ENCODE measurements at places on chromosomes 2 and 18.

- no peak for DNase-seq
Measured at GRCh38 chr2:182132605-182133004, 147.0 kb downstream of the PPP1R1C start.

DNA sequence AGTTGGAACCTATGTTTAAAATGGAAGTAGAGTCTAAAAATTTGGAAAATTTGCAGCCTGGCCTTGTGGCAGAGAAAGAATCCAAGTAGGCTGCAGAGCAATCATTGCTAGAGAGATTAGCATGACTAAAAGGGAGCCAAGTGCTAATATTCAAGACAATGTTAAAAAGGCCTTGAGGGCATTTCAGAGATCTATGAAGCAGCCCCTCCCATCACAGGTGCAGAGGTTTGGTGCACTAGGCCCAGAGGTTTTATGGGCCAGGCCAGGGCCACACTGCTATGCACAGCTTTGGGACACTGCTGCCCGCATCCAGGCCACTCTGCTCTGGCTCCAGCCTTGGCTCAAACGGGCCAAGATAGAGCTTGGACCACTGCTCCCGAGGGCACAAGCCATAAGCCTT, 6.7 kb upstream of the IL1A start:
- no peak for DNase-seq

GRCh38 chr18:39348757-39349156, 1783.2 kb upstream of the CELF4 start:
- no peak for DNase-seq

GRCh38 chr2:197514754-197515153, 1.1 kb upstream of the MOB4 start:
- no peak for DNase-seq

- DNase-seq = no peak
Measured at GRCh38 chr18:13359210-13359609, 140.7 kb downstream of the LDLRAD4 start.

DNA sequence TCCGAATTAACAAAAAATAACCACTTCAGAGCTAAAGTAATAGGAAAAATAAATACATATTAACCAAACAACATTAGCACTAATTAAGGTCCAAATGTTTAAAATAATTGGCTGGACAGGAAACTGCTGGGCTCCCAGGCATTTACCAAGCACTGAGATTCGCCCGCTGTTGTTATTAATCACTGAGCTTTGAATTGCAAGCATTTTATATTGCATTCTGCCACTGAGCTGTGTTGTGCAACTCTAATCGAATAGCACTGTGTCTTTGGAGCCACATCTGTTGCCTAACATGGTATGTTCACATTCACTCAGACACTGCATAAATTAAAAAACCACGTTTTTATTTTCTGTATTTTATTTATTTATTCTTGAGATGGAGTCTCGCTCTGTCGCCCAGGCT, 88.9 kb downstream of the SOWAHC start:
- no peak for DNase-seq

- DNase-seq = no peak
Measured at GRCh38 chr2:217481577-217481976, 521.2 kb downstream of the TNS1 start.

DNA sequence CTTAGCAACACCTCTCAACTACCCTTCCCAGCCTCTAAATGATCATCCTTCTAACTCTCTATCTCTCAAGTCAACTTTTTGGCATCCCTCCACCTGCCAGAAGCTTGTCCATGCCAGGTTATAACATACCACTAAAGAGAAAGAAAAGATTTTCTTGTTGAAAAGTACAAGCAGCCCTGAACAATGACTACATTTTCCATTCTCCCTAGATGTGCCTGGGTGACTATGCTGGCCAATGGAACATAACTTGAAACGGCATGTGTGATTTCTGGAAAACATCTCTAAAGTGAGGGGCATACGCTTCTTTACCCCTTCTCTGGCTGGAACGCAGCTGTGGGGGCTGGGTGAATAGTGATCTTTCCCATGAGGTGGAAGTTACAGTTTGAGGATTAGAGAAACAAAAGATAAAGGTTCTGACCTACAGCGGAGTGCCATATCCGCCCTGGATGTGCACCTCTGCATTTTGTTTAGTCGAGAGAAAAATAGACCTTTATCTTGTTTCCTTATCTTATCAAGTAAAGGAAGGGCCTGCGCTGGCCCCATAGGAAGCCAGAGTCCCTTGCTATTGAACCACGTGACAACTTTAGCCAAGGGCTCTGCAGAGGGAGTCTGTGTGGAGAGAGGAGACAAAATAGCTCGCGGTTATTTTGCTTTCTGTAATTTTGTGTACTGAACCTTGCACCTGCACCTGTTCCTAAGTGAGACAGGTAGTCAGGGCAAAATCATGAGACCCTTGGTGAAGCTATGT, 436.8 kb downstream of the TGIF1 start:
- DNase-seq = no peak

- DNase-seq = peak; percentile 62
Measured at GRCh38 chr2:81304154-81304830, 999.7 kb upstream of the LRRTM1 start.

GRCh38 chr2:173572848-173573247, 218.2 kb downstream of the CDCA7 start:
- no peak for DNase-seq

GRCh38 chr2:232838406-232838874, 31.6 kb upstream of the SNORC start:
- peak; percentile 60 for DNase-seq

GRCh38 chr2:120772261-120772660, 36.6 kb downstream of the GLI2 start:
- DNase-seq = no peak

- DNase-seq = no peak
Measured at GRCh38 chr2:151728804-151729414, 5.4 kb downstream of the NEB start.

GRCh38 chr2:224861266-224861665, 145.1 kb upstream of the CCDC195 start:
- no peak for DNase-seq

- DNase-seq = no peak
Measured at GRCh38 chr2:240970816-240971215, 27.6 kb upstream of the SNED1 start.

DNA sequence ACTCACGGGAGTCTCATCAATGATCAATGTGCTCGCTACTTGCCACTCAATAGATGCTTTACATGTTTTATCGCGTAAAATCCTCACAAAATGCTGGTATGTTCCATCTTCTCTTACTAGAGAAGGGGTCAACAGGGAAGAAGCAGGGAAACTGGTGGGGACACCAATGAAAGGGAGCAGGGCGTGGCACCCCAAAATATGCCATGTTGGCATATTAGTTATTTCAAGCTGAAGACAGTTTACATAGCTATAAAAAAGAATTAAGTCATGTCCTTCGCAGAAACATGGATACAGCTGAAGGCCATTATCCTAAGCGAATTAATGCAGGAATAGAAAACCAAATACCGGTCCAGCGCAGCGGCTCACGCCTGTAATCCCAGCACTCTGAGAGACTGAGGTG, 8.1 kb upstream of the ZNF236 start:
- DNase-seq = no peak

- no peak for DNase-seq
Measured at GRCh38 chr2:222523783-222524544, 99.6 kb downstream of the SGPP2 start.

- DNase-seq = no peak
Measured at GRCh38 chr18:74972354-74972753, 236.6 kb downstream of the PTGR3 start.

- no peak for DNase-seq
Measured at GRCh38 chr2:37771600-37772088, 100.2 kb upstream of the CDC42EP3 start.

DNA sequence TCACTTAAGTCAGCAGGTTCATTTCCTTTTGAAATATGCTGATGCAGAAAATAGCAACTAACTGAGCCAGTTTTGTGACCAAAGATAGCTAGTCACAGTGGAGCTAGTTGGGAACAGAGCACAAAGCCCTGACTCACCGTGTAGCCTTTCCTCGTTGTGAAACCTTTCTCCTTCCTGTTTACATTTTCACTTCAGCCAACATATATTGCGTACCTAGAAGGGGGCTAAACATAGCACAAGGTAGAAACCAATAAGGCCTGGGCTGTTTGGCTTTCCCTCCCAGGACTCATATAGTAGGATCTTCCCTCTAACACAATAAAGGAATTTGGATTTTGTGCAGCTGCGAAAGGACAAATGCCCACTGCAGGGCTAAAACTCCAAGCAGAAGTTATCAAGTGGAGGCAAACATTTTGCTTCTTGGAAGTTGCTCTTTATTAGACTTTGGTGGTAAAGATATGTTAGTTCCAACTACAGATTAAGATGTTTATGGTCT, 24.5 kb upstream of the LPIN2 start:
- DNase-seq = no peak

DNA sequence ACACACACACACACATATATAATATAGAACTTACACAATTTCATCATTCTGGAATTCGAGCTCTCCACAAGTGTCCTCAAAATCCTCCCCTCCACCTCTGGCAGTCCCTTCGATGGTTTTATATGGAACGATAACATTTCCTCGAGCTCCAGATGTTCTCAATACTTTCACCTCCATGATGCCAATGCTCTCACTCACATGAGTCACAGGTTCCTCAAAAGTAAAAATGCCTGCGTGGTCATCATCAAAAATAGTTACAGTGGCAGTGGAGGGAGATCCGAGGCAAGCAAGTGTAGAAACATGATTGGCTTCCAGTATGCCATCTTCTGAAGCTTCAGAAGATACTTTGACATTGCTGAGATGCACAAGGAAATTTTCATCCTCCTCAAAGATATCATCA, 23.5 kb downstream of the SLC8A1 start:
- no peak for DNase-seq

- DNase-seq = peak; percentile 21
Measured at GRCh38 chr18:22813648-22814328, 119.3 kb upstream of the RBBP8 start.

DNA sequence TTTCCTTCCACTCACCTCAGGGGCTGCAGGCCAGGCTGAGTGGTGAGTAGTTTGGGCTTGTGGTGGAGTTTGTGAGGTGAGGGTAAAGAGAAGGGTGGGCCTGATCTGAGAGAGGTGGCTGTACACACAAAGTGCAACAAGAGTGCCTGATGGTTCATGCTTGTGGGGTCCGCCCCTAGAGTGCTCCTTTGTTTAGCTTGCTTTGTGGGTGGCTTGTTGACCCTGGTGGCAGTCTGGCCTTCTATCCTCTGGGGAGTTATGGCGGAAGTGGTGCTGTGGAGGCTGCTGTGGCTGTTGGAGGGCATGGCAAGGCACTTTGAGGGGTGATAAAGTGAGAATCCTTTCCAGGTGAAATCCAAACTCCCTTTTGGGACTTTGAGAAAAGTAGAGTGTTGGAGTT, 10.6 kb downstream of the UBE2F start:
- no peak for DNase-seq

GRCh38 chr18:685438-685837, 27.0 kb downstream of the ENOSF1 start:
- no peak for DNase-seq

- DNase-seq = no peak
Measured at GRCh38 chr2:224178056-224178455, 139.0 kb upstream of the SERPINE2 start.

DNA sequence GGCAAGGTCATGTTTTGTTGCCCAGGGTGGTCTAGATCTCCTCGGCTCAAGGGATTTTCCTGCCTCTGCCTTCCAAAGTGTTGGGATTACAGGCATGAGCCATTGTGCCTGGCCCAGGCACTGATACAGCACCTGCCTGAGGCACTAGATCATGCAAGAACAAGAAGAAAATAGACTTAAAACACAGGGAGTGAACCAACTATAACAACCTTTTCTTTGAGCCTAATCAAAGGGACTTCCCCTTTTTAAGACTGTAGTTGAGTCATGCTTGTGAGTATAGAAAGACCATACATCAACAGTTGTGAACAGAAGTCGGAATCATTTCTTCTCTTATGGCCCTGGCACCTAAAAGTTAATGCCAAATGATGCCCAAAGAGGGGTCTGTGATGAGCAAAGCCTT, 47.9 kb upstream of the MAPRE2 start:
- no peak for DNase-seq

GRCh38 chr2:231696004-231696367, 12.3 kb upstream of the PTMA start:
- no peak for DNase-seq

- DNase-seq = no peak
Measured at GRCh38 chr2:47490406-47490805, 87.5 kb downstream of the MSH2 start.

DNA sequence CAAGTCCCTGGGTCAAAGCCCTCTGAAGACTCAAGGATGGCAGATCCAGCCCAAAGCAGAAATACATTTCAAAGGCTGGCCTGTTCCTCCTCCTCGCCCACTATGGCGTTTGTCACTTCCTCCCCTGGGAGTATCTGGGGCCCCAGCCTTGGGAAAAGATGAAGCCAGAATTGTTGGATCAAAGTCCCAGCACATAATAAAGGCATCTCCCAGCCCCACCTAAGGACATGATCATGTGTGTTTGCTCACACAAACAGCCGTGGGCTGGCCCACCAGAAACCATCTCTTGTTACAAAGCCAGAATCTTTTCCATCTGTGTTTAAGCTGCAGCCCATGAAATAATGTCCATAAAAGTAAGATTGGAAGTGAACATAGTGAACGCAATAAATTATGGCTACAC, 50.1 kb upstream of the HAAO start:
- no peak for DNase-seq

DNA sequence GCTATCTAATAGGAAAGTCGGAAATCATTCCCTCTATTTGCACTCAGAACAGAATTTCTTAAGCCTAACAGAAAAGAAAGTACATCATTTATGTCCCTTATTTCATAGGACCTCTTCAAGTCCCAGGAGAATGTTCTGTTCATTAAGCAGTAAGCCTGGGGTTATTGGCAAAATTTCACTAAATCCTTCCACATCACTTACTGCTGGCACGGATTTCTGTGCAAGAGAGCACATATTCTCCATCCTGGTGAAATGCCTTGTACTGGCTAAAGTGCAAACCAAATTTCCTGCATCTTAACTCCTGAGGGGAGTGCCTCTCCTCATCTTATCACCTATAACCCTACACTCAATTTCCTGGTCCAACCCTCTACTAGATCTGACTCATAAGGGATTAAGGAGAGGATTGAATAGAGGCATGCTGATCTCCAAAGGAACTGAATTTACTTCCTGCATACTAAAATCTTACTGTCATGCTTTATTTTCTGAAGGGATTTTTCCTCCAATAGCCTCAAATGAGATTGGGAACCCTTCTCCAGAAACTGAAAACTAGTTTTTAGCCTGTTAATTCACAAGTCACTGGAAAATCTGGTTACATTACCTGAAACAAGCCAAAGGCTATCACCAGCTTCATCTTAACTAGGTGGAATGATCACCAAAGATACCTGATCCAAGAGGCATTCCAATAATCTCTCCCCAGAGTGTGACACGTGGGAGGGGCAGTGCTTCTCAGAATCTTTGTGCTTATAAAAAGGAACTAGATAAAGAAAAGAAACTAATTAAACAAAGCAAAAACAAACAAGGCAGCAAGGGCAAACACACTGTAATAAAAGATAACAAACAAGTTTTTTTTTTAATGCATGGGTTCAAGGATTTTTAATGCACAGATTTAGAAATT, 311.1 kb downstream of the NR4A2 start:
- DNase-seq = no peak

DNA sequence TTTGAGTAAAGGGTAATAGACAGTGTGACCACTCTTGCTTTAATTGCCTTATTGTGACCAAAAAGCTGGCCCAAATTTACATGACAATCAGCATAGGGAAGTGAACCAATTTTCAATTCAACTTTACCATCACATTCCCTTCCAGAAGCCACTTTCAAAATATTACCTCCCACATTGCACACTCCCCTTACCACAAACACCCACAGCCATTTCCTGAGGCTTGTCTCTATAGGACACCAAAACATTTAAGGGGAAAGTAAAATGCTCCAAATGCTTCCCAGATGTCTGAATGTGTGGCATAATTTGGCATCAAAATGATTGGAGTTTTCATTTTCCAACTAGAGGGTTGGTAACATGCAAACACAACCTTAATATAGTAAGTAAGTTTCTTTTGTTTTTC, 616.1 kb downstream of the SLC4A3 start:
- no peak for DNase-seq
